Dorsolateral prefrontal cortex (tissue), 122 donors: ENCODE measurements at places on chromosomes 1 and 21. TPM values are rescaled to one million over a fixed set of nuclear protein-coding genes. Genes with fewer than 3 reads are reported as not detected.

CFHR1 gene
- not detected for total RNA-seq

IVL gene
- total RNA-seq, result not detected

HES2 gene
- not detected for total RNA-seq

RHCE gene
- total RNA-seq, result 0.87 TPM

CRYAA gene
- total RNA-seq, result not detected

LINGO4 gene
- 0.41 TPM for total RNA-seq

DDX20 gene
- total RNA-seq, result 8.9 TPM

AADACL3 gene
- not detected for total RNA-seq

FYB2 gene
- total RNA-seq, result 0.55 TPM

SPRR1A gene
- total RNA-seq, result not detected

BNIPL gene
- 2.5 TPM for total RNA-seq

MIER1 gene
- total RNA-seq, result 31.6 TPM

GNAT2 gene
- total RNA-seq, result not detected

SLC45A1 gene
- 11.7 TPM for total RNA-seq

GBP4 gene
- 3.1 TPM for total RNA-seq

HES3 gene
- total RNA-seq, result not detected

INKA2 gene
- total RNA-seq, result 57.4 TPM

LAPTM5 gene
- total RNA-seq, result 33.2 TPM

SLC35F3 gene
- total RNA-seq, result 35.6 TPM

IGSF9 gene
- 0.77 TPM for total RNA-seq

INTS3 gene
- total RNA-seq, result 84.4 TPM

PCSK9 gene
- 0.22 TPM for total RNA-seq

TIE1 gene
- total RNA-seq, result 16.0 TPM

CFAP45 gene
- 0.26 TPM for total RNA-seq

PSEN2 gene
- 18.8 TPM for total RNA-seq

ETV3L gene
- total RNA-seq, result 0.47 TPM

KRTAP19-3 gene
- total RNA-seq, result not detected

TFF3 gene
- total RNA-seq, result not detected

C8A gene
- total RNA-seq, result not detected

NOS1AP gene
- total RNA-seq, result 50.4 TPM

CFAP74 gene
- 12.4 TPM for total RNA-seq

ARHGEF16 gene
- 1.9 TPM for total RNA-seq

CFHR5 gene
- not detected for total RNA-seq

LEMD1 gene
- total RNA-seq, result 1.6 TPM
